ENCODE measurements at places on chromosomes 7 and 10. TPM values are rescaled to one million over a fixed set of nuclear protein-coding genes. Genes with fewer than 3 reads are reported as not detected.
A peak's percentile ranks its signal among the peaks of the same experiment; 100 is the strongest.

DNA sequence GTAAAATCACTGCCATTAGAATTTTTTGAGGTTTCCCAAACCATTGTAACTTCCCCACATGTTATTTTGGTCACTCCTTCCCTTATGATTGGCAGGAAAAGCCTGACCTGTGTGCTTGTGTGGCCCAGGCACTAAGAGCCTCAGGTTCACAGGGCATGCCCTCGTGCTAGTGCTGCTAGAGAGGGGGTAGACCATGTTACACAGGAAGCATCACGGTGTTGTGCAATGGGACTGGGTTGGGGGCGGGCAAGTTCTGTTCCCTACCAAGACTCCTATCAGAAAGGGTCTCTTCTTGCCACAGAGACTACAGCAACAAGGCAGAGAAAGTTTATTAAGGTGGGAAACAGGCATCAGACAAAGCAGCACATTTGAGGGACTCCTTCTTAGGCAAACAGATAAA, 32.2 kb downstream of the LSM5 start:
- H3K27ac ChIP-seq, result no peak overlapping the region
- no peaks in the 10 kb centered on the region for H3K36me3 ChIP-seq
- H3K27me3 ChIP-seq, result no peaks in the 10 kb centered on the region
- DNase-seq, result no peak

DNA sequence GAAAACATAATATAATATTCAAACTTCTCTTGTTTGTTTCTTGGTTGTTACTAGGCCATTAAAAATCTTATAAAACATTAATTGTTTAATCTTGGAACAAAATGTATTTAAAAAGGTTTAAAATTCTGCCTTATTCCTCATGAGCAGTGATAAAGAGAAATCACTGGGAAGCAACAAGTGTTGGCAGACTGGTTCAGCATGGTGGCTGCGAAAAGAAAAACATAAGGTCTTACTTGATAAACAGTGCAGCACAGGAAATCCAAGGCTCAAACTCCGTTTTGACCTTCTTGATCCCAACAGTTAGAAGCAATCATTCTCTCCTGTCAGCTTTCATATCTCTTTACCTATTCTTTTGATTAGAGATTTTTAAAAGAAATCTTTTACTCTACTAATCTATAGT, 530.8 kb downstream of the CNTNAP2 start:
- no peaks in the 10 kb centered on the region for H3K36me3 ChIP-seq
- no peaks in the 10 kb centered on the region for H3K27me3 ChIP-seq
- no peak for DNase-seq
- no peaks in the 10 kb centered on the region for H3K4me1 ChIP-seq
- no peak overlapping the region for H3K4me3 ChIP-seq

- H3K36me3 ChIP-seq, result no peaks in the 10 kb centered on the region
- H3K4me3 ChIP-seq, result peak overlapping the region; percentile 95
These were observed 172.6 kb upstream of the TNRC18 start for GRCh38 chr7:5596046-5596895.

DNA sequence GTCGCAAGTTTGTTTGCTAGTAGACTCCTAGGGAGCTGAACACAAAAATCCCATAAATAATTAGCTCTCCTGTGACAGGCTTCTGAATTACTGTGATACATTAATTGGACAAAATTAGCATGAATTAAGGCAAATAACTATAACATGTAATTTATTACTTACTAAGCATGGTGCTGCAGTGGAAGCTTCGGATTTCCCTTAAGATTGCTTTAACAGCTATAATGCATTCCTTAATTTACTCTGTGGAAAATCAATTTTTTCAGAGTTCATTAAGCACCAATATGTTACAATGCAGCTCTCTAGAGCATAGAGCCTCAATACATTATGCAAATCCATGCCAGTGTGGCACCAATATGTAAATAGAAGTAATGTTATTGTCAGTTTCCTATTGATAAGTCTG, 201.5 kb downstream of the MDFIC start:
- H3K36me3 ChIP-seq, result no peaks in the 10 kb centered on the region
- H3K27ac ChIP-seq, result no peak overlapping the region
- H3K4me3 ChIP-seq, result no peak overlapping the region
- DNase-seq, result no peak
- no peaks in the 10 kb centered on the region for H3K27me3 ChIP-seq
- no peaks in the 10 kb centered on the region for H3K4me1 ChIP-seq

DNA sequence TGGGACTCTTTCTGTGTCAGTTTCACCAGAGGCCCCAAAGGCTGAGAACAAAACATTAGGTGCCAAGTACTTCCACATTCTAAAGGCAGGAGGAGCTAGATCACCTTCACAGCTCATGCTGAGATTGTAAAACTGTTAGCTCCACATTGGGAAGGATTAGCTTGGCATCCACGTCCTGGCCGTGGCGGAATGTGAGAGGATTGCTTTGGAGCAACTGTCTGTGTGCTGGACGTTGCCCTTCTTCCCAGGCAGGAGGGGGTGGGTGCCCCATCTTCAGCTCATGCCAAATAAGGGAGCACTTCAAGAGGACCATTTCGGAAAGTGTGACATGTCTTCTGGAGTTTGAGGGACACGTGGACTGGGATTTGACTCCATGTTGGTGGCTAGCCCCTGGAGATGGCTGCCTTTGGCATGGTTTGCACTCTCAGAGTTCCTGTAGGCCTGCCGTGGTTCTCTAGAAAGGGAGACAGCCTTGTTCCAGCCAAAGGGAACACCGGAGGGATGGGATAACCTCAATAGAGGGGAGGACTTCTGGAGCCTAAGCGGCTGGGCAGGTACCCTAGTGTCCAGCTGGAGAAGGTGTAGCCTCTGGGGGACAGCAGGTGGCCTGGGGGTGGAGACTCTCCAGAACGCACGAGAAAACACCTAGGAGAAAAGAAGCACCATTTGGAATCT, 19.9 kb upstream of the FMC1 start:
- no peaks in the 10 kb centered on the region for H3K4me1 ChIP-seq
- H3K36me3 ChIP-seq, result no peaks in the 10 kb centered on the region
- H3K27ac ChIP-seq, result no peak overlapping the region
- no peaks in the 10 kb centered on the region for H3K27me3 ChIP-seq

- H3K27me3 ChIP-seq, result no peaks in the 10 kb centered on the region
- no peak overlapping the region for H3K27ac ChIP-seq
- no peaks in the 10 kb centered on the region for H3K36me3 ChIP-seq
- no peak overlapping the region for H3K4me3 ChIP-seq
- H3K4me1 ChIP-seq, result no peaks in the 10 kb centered on the region
- no peak for DNase-seq
These were observed 59.8 kb downstream of the SLC25A40 start for GRCh38 chr7:87816389-87816788.

- H3K27ac ChIP-seq, result no peak overlapping the region
- no peaks in the 10 kb centered on the region for H3K36me3 ChIP-seq
- peaks cover 30% of the 10 kb centered on the region for H3K4me1 ChIP-seq
- no peaks in the 10 kb centered on the region for H3K27me3 ChIP-seq
- peak overlapping the region; percentile 94 for H3K4me3 ChIP-seq
- peak; percentile 7 for DNase-seq
These were observed 2.7 kb downstream of the WASL start for GRCh38 chr7:123746055-123746454.

DNA sequence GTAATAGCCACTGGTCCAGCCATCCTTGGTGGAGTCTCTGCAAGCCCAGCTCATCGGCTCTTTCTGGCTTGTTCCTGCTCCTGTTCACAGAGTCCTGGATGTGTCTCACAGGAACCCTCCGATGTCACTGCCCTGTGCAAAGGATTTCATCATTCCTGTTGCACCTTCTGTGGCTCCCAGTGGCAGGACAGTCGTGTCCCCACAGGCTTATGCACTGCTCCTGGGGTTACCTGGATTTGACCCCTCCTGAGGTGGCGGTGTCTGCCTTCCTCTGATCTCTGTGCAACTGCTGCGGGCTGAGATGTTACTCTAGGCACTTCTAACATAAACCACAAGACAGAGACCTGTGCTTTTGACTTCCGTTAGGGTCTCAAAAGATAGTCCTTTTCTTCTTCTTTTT, 30.6 kb downstream of the APBB1IP start:
- peak overlapping the region; percentile 49 for H3K27ac ChIP-seq
- DNase-seq, result peak; percentile 42
- H3K4me3 ChIP-seq, result no peak overlapping the region
- no peaks in the 10 kb centered on the region for H3K27me3 ChIP-seq
- peaks cover 60% of the 10 kb centered on the region for H3K4me1 ChIP-seq

- no peaks in the 10 kb centered on the region for H3K36me3 ChIP-seq
- no peaks in the 10 kb centered on the region for H3K27me3 ChIP-seq
- H3K4me1 ChIP-seq, result no peaks in the 10 kb centered on the region
- H3K4me3 ChIP-seq, result no peak overlapping the region
- no peak overlapping the region for H3K27ac ChIP-seq
These were observed 26.2 kb upstream of the C10orf105 start for GRCh38 chr10:71745664-71746250.

DNA sequence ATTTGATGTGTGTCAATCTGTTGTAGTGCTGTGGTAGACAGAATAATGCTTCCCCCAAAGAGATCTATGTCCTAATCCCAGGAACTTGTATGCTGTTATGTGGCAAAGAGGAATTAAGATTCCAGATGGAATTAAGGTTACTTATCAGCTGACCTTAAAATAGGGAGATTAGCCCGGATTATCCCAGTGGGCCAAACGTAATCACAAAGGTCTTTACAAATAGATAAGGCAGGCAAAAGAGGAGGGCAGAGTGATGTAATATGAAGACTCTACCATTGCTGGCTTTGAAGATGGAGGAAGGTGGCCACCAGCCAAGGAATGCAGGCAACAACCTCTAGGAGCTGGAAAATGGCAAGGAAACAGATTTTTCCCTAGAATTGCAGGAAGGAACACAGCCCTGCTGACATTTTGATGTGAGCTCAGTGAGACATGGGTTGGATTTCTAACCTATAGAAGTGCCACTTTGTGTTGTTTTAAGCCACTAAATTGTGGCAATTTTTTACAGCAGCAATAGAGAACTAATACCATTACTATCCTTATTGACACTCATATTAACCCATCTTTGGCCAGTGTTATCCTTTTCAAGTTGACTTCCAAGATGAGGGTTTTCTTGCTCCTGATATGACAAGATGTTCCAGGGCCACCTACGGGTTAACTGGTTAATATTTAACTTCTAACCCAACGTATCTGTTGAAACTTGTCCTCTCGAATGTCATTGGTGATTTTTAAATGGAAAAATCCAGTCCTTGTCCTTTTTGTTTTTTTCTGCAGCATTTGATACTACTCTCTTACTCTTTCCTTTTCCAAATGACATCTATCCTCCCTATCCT, 29.3 kb downstream of the CYCS start:
- H3K27me3 ChIP-seq, result no peaks in the 10 kb centered on the region
- H3K27ac ChIP-seq, result no peak overlapping the region
- no peak overlapping the region for H3K4me3 ChIP-seq
- no peaks in the 10 kb centered on the region for H3K4me1 ChIP-seq
- no peaks in the 10 kb centered on the region for H3K36me3 ChIP-seq

DNA sequence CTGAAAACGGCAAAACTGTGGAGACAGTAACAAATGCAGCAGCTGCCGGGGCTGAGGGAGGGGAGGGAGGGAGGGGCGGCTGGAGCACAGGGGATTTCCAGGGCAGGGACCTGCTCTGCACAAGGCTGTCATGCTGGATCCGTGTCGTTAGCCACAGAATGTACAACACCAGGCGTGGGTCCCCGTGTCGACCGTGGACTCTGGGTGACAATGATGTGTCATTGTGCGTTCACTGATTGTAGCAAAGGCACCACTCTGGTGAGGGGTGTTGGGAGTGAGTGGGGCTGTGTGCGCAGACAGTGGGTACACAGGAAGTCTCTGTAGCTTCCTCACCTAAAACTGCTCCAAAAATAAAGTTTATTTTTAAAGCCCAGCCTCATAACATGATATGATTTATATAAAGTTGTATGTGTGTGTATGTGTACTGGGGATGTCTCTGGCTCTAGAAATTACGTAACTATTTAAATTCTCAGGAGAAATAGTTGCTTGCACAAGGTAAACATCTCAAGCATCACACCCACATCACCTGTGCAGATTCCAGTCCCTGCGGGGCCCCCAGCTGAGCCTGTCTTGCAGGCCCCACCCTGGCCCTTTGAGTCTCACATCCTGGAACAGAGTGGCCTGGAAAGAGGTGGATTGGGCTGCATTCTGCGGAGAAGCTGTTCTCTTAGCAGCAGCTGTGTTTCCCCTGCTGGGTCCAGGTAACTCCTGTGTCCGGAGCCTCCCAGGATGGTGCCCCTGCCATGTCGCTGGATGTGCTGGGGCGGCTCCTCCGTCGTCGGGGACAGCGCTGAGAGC, 135.7 kb downstream of the DYNC2I1 start:
- no peak overlapping the region for H3K27ac ChIP-seq
- H3K27me3 ChIP-seq, result 0 out of 2 replicates have a peak, but pooled peaks cover 4% of the 10 kb centered on the region
- H3K4me1 ChIP-seq, result no peaks in the 10 kb centered on the region
- H3K4me3 ChIP-seq, result no peak overlapping the region
- H3K36me3 ChIP-seq, result no peaks in the 10 kb centered on the region
- no peak for DNase-seq

- no peak overlapping the region for H3K4me3 ChIP-seq
- H3K27ac ChIP-seq, result no peak overlapping the region
- H3K27me3 ChIP-seq, result no peaks in the 10 kb centered on the region
- H3K4me1 ChIP-seq, result no peaks in the 10 kb centered on the region
- no peaks in the 10 kb centered on the region for H3K36me3 ChIP-seq
These were observed 239.6 kb downstream of the DNAJB6 start for GRCh38 chr7:157576415-157576814.

- H3K27me3 ChIP-seq, result no peaks in the 10 kb centered on the region
- peak overlapping the region; percentile 74 for H3K27ac ChIP-seq
- H3K4me3 ChIP-seq, result no peak overlapping the region
- H3K4me1 ChIP-seq, result peaks cover 17% of the 10 kb centered on the region
- peak; percentile 86 for DNase-seq
These were observed 100.2 kb downstream of the MMRN2 start for GRCh38 chr10:86857128-86857721.

- no peaks in the 10 kb centered on the region for H3K27me3 ChIP-seq
- H3K4me3 ChIP-seq, result no peak overlapping the region
- DNase-seq, result no peak
These were observed 29.1 kb downstream of the TES start for GRCh38 chr7:116239434-116239833.

DNA sequence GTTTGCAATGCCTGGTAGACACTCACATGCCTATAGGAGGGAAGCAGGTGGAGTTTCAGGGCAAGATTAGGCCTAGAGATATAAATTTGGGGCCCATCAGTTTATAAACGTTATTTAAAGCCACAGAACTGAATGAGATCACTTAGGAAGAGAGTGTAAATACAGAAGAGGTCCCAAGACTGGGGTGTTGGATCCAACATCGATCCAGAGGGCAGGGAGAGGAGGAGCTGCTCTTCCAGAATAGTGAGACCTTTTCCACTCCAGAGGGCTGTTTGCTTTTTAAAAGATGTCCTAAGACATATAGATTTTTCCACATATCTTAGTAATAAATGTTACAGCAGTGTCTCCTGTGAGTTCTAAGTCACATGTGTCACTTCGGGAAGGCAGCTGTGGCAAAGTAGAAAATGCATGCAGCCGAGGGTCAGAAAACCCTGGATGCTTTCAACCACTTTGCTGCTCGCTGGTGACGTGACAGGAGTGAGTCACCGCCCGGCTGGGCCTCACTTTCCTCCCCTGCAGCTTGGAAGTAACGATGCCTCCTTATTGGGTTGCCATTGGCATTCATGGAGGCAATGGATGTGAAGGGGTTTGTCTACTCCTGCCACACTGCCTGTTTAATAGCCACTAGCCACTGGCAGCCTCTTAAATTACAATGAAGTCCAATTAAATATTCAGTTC, 95.4 kb downstream of the TRIL start:
- H3K36me3 ChIP-seq, result no peaks in the 10 kb centered on the region
- no peak overlapping the region for H3K27ac ChIP-seq
- no peak for DNase-seq
- H3K4me1 ChIP-seq, result peaks cover 22% of the 10 kb centered on the region
- no peak overlapping the region for H3K4me3 ChIP-seq
- no peaks in the 10 kb centered on the region for H3K27me3 ChIP-seq

Gene CASTOR2
- 8.4 TPM for total RNA-seq

Gene SPDYE6
- total RNA-seq, result not detected

Gene TFR2
- total RNA-seq, result 0.11 TPM

Gene MYL7
- not detected for total RNA-seq

All from GM23248 (cell line).